AG04450 (cell line): ENCODE measurements at places on chromosomes 13 and 19. TPM values are rescaled to one million over a fixed set of nuclear protein-coding genes. Genes with fewer than 3 reads are reported as not detected.

Gene IL4I1
- 0.30 and 0.92 TPM in 2 replicates for polyA plus RNA-seq

Gene IL17D
- polyA plus RNA-seq, result 3.0 and 3.2 TPM in 2 replicates

Gene NOTCH3
- 8.8 and 10.5 TPM in 2 replicates for polyA plus RNA-seq

DNA sequence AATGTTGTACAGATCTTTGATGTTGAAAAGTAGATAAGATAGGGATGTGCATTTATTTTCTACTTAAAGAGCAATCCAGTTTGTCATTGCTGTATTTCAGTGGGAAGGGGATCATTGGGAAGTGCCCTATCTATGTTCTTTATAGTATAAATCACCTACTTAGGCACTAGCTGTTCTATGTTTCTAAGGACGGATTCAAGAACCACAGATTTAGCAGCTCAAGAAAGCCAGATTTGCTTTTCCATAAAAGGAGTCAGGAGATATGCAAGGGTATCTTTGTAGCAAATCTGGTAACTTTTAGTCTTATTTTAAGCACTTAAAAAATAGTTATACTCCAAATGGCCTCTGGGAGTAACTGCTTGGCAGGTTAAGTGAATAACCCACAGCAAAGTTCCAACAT lies 23.7 kb downstream of the DCLK1 start:
- no peak for DNase-seq

GRCh38 chr13:108624979-108625378 lies 4.4 kb upstream of the MYO16 start:
- no peak for DNase-seq

GRCh38 chr13:31674051-31674450 lies 65.3 kb upstream of the RXFP2 start:
- DNase-seq, result no peak

GRCh38 chr19:15025217-15025616 lies 24.1 kb upstream of the CASP14 start:
- no peak for DNase-seq

DNA sequence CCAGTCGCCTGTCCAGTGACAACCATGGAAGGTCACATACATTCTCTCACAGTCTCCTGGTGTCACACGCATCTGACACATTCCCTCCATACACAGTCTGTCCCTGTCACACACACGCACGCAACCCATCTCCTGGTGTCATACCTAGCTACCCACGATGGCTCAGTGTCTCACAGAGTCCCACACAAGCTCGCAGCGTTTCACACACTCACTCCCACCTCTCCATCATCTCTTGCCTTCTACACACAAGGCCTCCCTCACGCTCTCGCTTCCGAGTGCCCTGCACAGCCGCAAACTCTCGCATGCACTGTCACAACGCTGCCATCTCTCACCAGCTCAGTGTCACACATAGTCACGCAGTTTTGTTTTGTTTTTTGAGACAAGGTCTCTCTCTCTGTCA lies 1.2 kb upstream of the GNG8 start:
- no peak for DNase-seq

DNA sequence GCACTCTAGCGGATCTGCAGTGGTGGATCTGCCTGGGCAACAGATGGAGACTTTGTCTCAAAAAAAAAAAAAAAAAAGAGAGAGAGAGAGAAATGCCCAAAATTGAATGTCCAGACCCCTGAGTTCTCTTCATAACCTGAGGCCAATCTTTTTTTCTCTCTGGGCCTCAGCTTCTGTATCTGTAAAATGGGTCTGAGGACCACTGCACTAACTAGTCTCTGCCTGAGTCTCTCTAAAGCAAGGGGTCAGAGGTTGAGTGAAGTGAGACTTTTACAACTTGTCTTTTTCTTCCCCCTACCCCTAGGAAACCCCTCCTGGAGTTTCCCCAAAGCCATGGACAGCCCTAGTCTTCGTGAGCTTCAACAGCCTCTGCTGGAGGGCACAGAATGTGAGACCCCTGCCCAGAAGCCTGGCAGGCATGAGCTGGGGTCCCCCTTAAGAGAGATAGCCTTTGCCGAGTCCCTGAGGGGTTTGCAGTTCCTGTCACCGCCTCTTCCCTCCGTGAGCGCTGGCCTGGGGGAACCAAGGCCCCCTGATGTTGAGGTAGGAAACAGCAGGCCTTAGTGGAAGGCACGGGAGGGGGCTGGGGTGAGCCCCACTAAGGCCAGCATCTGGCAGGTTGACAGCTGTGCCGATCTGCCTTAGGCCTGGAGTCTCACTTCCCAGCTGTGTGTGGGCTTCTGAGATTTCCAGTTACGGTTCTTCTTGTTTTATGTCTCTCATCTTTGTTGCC lies 1.8 kb downstream of the TMEM91 start:
- DNase-seq, result no peak

DNA sequence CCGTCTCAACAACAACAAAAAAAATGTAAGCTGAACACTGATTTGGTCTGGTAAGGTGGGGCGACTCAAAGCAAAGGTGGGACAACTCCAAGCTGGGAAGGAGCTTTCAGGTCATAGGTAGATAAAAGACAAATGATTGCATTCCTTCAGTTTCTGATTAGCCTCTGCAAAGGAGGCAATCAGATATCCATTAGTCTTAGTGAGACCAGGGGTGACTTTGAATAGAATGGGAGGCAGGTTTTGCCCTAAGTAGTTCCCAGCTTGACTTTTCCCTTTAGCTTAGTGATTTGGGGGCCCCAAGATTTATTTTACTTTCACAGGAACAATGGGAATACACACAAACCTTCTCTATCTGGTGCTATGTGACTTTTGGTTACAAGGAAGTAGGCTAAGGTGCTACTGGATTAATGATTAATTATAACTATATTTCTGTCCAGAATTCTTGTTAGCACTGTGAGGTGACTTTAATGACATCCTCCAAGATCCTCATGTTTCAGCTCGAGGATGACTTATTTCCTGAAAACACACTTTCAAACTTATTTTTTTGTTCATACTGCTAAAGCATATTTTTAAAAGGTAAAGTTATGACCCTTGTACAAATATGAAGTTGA lies 10.6 kb upstream of the MTRF1 start:
- no peak for DNase-seq

- DNase-seq, result no peak
These were observed 13.4 kb downstream of the TECR start for GRCh38 chr19:14542711-14543328.
